ENCODE measurements at places on chromosomes 3 and 15. TPM values are rescaled to one million over a fixed set of nuclear protein-coding genes. Genes with fewer than 3 reads are reported as not detected.
A peak's percentile ranks its signal among the peaks of the same experiment; 100 is the strongest.

Gene CTXN2
- 0.38 TPM for total RNA-seq

Gene ACKR2
- 0.60 TPM for total RNA-seq

- H3K4me1 ChIP-seq: no peaks in the 10 kb centered on the region
- no peak overlapping the region for H3K4me3 ChIP-seq
- no peaks in the 10 kb centered on the region for H3K27me3 ChIP-seq
- H3K36me3 ChIP-seq: peaks cover 19% of the 10 kb centered on the region
- no peak overlapping the region for H3K27ac ChIP-seq
- no peak for DNase-seq
Measured at GRCh38 chr15:59668556-59668955, 11.2 kb upstream of the GTF2A2 start.

DNA sequence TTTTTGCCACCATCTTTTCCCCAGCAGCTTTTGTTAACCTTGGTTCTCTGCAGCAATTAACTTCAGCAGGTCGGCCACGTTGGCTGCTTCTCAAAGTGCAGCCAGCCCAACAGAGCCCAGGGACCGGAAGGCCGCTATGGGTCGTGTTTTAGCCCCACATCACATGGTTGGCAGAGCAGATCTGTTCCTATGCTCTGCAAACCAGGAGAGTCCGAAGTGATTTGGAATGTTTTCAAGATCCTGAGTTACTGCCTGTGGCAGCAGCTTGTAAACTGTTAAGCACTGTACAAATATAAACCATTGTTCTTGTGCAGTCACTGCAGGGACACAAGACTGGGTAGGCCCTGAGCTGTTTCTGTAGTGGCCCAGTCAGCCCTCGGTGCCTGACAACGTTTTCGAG, 69.6 kb upstream of the MYZAP start:
- H3K36me3 ChIP-seq: peaks cover 24% of the 10 kb centered on the region
- no peak for DNase-seq
- no peak overlapping the region for H3K4me3 ChIP-seq
- H3K27ac ChIP-seq: peak overlapping the region; percentile 71
- H3K27me3 ChIP-seq: no peaks in the 10 kb centered on the region

- H3K36me3 ChIP-seq: no peaks in the 10 kb centered on the region
- H3K4me3 ChIP-seq: no peak overlapping the region
- peaks cover 20% of the 10 kb centered on the region for H3K4me1 ChIP-seq
- H3K27me3 ChIP-seq: no peaks in the 10 kb centered on the region
- no peak for DNase-seq
- no peak overlapping the region for H3K27ac ChIP-seq
Measured at GRCh38 chr15:37134699-37135131, 34.4 kb upstream of the MEIS2 start.

DNA sequence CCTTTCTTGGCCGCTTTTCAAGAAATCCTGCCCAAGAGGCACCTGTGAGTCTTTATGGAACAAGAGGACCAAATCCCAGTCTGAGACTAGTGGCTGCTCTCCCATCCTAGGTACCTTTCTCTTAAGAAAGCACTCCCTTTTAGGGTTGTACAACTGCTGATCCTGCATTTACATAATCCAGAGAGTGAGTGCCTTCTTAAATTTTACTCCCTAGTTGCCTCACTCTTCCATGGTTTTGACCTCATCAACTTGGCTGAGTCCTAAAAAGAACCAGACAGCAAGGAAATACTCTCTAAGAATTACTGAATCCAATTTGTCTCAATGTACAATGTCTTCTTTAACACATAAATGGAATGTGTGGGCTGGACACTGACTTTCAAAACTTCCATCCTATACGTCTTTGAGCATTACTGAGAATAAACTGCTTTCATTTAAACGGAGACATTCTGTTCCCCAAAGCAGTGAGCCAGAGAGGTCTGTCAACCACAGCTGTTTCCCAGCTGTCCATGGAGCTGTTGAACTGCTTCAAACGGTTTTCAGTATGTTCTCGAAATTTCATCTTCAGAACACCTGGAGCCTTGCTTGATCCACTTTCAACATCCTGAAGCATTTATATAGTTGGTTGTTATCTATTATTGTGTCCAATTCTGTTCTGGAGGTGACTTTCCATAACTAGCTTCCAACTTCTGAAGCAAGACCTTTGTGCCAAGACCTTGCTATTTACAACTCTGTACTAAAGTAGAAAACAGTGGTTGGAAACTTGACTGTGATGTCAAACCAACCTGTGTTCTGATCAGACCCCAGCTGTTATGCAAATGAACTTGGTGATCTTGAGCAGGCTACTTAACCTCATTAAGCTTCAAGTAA, 179.1 kb downstream of the SLC9A9 start:
- no peak for DNase-seq
- H3K4me1 ChIP-seq: no peaks in the 10 kb centered on the region
- H3K27ac ChIP-seq: no peak overlapping the region
- H3K36me3 ChIP-seq: no peaks in the 10 kb centered on the region

Gene FAM3D
- not detected for total RNA-seq

DNA sequence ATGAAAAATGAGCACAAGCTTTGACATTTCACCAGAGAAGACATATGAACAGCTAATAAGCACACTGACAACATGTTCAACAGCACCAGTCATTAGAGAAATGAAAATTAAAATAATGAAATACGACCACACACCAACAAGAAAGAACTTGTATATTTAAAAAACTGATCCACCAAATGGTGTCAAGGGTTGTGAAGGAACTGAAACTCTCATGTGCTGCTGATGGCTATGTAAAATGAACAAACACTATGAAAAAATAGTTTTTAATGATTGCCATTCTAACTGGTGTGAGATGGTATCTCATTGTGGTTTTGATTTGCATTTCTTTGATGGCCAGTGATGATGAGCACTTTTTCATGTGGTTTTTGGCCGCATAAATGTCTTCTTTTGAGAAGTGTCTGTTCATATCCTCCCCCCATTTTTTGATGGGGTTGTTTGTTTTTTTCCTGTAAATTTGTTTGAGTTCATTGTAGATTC, 193.8 kb downstream of the SCAPER start:
- no peak overlapping the region for H3K27ac ChIP-seq
- no peaks in the 10 kb centered on the region for H3K27me3 ChIP-seq
- H3K36me3 ChIP-seq: peaks cover 33% of the 10 kb centered on the region
- no peak for DNase-seq

DNA sequence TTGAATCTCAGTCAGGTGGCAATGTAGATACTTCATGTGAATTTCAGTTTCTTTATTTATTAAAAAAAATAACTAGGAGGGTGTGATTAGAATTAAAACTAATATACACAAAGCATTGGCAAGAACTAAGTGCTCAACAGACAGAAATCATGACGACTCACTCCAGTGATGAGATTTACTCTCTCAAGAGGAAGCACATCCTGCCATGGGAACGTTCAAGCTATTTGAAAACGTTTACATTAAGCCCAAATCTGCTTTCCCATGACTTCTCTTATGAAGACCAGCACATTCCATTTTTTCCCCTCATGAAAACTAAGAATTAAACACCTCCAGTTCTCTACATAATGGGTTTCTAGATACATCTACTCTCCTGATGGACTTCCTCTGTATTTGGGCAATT, 8.5 kb downstream of the WDR53 start:
- H3K27me3 ChIP-seq: no peaks in the 10 kb centered on the region
- no peak overlapping the region for H3K27ac ChIP-seq
- DNase-seq: no peak

Gene CAND2
- total RNA-seq: 7.9 TPM

Gene ZNF502
- not detected for total RNA-seq

DNA sequence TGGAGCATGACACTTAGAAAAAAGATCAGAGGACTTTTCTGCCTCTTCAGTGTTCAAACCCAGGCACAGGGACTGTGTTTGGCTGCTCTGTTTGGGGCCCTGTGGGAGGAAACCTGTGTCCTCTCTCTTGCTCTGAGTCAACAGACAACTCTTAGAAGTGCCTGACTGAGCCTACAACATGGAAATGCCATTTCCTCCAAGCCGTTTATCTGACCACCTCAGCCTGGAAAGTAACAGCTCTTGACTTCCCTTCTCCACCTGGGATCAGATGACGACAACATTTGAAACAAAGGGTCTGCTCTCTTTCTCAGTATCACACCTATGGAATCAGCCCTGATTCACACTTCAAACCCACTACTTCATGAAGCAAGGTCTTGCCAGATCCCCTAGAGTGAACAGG, 91.3 kb upstream of the CTDSPL start:
- H3K27ac ChIP-seq: no peak overlapping the region
- H3K27me3 ChIP-seq: no peaks in the 10 kb centered on the region
- H3K4me3 ChIP-seq: no peak overlapping the region
- no peaks in the 10 kb centered on the region for H3K36me3 ChIP-seq
- DNase-seq: no peak
- H3K4me1 ChIP-seq: peaks cover 47% of the 10 kb centered on the region

Gene PTH1R
- total RNA-seq: 0.26 TPM

Gene FGF12
- 6.1 TPM for total RNA-seq

GRCh38 chr15:57220205-57220604, 156.1 kb upstream of the CGNL1 start:
- H3K4me1 ChIP-seq: peaks cover 39% of the 10 kb centered on the region
- H3K36me3 ChIP-seq: no peaks in the 10 kb centered on the region
- DNase-seq: no peak
- no peaks in the 10 kb centered on the region for H3K27me3 ChIP-seq
- H3K27ac ChIP-seq: no peak overlapping the region
- no peak overlapping the region for H3K4me3 ChIP-seq

Gene TMEM212
- not detected for total RNA-seq

DNA sequence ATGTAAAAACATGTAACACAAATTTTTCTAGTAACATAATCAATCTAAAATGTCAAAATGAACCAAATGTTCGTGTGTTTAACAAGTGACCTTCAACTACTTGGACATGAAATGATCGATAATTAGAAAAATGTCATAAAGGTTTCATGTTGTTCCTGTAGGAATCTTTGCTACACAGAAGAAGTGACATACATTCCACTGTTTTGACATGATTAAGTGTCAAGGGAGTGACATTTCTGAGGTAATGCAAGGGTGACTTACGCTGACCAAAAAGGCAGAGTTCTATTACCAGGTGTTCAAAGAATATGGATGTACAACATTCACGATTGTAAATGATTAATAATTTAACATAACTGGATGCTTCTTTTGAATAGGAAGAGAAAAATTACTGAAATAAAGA, 131.1 kb upstream of the ROBO1 start:
- H3K36me3 ChIP-seq: no peaks in the 10 kb centered on the region
- H3K4me1 ChIP-seq: no peaks in the 10 kb centered on the region
- no peak overlapping the region for H3K4me3 ChIP-seq
- no peak overlapping the region for H3K27ac ChIP-seq
- DNase-seq: no peak

Gene PCCB
- total RNA-seq: 44.2 TPM

GRCh38 chr15:43276563-43277200, 10.0 kb upstream of the TGM5 start:
- peaks cover 13% of the 10 kb centered on the region for H3K27me3 ChIP-seq
- H3K4me3 ChIP-seq: no peak overlapping the region
- DNase-seq: no peak
- H3K4me1 ChIP-seq: no peaks in the 10 kb centered on the region
- H3K27ac ChIP-seq: no peak overlapping the region

DNA sequence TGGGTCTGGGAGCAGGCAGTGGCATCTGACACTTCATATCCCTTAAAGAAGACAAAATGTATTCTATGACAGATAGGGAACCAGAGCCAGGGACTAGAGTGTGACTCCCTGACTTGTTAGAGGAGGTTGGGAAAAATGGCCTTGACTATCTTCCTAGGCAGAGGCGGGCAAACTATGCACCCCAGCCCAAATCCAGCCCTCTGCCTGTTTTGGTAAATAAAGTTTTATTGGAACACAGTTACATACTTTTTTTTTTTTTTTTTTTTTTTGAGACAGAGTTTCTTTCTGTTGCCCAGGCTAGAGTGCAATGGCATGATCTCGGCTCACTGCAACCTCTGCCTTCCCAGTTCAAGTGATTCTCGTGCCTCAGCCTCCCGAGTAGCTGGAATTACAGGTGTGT, 47.3 kb downstream of the QTRT2 start:
- no peaks in the 10 kb centered on the region for H3K36me3 ChIP-seq
- no peak for DNase-seq
- no peaks in the 10 kb centered on the region for H3K4me1 ChIP-seq
- H3K4me3 ChIP-seq: no peak overlapping the region
- H3K27me3 ChIP-seq: no peaks in the 10 kb centered on the region
- no peak overlapping the region for H3K27ac ChIP-seq

DNA sequence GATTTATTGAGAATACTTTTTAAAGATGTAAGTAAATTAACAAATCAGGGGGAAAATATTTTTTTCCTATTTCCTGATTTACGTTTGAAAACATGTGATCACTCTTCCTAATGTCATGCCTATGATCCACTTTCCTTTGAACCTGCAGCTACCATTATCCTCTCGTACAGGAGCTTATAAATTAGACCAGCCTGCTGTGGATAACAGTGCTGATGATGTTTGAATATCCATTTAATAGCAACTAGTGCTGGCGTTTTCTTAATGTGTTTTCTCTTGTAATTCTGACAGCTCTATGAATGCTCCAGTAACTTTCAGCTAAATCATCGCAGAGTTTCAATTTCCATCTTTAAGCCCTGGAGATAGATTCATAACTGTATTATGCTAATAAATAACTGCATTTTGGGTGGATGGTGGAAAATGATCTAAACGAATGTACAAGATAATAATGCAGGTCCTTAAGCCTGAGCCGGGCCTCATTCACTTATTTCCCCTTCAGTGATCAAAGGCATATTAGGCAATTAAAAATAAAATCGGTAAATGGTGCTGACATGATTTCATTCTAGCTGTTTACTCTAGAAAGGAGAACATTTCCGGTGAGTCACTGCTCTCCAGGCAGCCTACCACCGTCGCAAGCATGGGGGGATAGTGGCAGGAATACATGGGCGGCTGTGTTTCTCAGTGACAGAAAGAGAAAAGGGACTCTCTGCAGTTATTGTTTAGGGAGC, 58.5 kb upstream of the SLC24A5 start:
- no peaks in the 10 kb centered on the region for H3K27me3 ChIP-seq
- H3K4me3 ChIP-seq: no peak overlapping the region
- H3K4me1 ChIP-seq: no peaks in the 10 kb centered on the region
- no peak overlapping the region for H3K27ac ChIP-seq
- H3K36me3 ChIP-seq: no peaks in the 10 kb centered on the region

Gene SAXO2
- total RNA-seq: 6.0 TPM

DNA sequence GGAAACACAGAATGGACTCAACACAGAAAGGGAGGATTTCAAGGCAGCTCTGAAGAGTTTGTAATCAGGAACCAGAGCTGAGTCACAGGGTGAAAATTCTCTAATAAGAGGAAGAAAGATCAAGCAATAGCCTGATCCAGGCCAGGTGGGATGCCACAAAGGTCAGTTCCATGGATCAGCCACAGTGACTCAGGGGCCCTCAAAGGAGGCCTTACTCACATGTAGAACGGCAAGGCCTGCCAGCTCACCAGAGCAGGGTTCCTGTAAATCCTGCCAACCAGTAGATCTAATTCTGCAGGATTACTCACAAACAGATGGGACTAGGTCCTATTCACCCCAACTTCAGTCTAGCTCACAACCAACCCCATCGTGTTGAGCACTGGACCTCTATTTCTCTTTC, 78.3 kb upstream of the PPP2R3A start:
- H3K36me3 ChIP-seq: no peaks in the 10 kb centered on the region
- H3K4me3 ChIP-seq: no peak overlapping the region
- no peak for DNase-seq
- no peaks in the 10 kb centered on the region for H3K4me1 ChIP-seq

Data from progenitor cell of endocrine pancreas (in vitro differentiated cells).